ENCODE measurements at places on chromosomes 3 and 15.

GRCh38 chr3:122506450-122506849, 8.3 kb downstream of the KPNA1 start:
- DNase-seq: no peak

GRCh38 chr15:50140098-50140497, 21.1 kb upstream of the ATP8B4 start:
- DNase-seq: no peak

- DNase-seq: no peak
Observed at GRCh38 chr3:17320266-17320665, 422.2 kb downstream of the TBC1D5 start.

- peak; percentile 40 for DNase-seq
Observed at GRCh38 chr15:65856821-65857455, 12.4 kb upstream of the RAB11A start.

DNA sequence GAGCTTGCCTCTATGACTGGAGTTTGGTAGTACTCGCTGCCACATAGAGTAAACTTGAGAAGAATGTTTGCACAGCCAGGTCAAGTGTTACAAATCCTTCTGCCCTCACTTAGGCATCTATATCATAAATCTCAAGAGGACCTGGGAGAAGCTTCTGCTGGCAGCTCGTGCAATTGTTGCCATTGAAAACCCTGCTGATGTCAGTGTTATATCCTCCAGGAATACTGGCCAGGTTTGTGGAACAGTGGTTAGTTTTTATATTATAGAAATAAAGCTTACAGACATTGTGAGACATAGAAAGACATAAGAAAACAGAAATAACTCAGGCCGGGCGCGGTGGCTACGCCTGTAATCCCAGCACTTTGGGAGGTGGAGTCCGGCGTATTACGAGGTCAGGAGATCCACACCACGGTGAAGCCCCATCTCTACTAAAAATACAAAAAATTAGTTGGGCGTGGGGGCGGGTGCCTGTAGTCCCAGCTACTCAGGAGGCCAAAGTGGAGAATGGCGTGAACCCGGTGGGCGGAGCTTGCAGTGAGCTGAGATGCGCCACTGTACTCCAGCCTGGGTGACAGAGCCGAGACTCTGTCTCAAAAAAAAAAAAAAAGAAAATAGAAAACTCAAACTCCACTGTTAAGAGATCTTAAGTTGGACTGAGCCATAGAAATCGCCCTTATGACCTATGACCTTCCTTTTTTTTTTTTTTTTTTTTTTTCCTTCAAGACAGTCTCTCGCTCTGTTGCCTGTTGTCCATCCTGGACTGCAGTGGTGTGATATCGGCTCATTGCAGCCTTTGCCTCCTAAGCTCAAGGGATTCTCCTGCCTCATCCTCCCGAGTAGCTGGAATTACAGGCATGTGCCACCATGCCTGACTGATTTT, 2.2 kb downstream of the RPSA start:
- no peak for DNase-seq

- DNase-seq: no peak
Observed at GRCh38 chr3:37171144-37171543, 3.2 kb downstream of the LRRFIP2 start.

GRCh38 chr3:50885070-50885850, 210.5 kb downstream of the DOCK3 start:
- peak; percentile 16 for DNase-seq

- peak; percentile 43 for DNase-seq
Observed at GRCh38 chr15:37102305-37103162, 2.2 kb upstream of the MEIS2 start.

- DNase-seq: no peak
Observed at GRCh38 chr15:27082526-27082925, 111.5 kb downstream of the GABRG3 start.

DNA sequence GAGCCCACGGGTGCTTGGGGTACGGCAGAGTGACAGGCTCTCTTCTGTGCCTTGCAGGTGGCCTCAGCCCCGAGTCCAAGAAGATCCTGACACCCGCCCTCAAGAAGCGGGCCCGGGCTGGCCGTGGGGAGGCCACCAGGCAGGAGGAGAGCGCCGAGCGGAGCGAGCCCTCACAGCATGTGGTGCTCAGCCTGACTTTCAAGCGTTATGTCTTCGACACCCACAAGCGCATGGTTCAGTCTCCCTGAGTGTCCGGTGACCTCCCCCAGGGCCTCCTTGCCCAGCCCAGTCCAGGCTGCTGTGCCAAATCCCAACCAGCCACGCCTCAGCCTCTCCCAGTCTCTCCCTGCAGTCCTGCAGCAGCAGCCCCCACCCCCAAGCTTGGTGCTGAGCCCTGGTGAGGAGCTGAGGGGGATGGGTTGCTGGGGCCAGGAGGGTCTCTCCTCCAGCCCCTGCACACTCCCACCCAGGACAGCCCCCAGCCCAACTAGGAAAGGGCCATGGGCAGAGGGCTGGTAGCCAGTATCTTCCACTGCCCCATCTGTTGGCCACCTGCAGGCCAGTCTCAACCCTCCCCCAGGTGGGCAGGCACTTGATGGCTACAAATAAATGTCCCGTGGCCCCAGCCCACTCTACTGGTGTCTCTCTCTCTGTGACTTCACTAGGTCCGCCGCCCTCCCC, 58.5 kb downstream of the DNAJB8 start:
- DNase-seq: no peak
